ENCODE measurements at places on chromosomes 11 and 22.

DNA sequence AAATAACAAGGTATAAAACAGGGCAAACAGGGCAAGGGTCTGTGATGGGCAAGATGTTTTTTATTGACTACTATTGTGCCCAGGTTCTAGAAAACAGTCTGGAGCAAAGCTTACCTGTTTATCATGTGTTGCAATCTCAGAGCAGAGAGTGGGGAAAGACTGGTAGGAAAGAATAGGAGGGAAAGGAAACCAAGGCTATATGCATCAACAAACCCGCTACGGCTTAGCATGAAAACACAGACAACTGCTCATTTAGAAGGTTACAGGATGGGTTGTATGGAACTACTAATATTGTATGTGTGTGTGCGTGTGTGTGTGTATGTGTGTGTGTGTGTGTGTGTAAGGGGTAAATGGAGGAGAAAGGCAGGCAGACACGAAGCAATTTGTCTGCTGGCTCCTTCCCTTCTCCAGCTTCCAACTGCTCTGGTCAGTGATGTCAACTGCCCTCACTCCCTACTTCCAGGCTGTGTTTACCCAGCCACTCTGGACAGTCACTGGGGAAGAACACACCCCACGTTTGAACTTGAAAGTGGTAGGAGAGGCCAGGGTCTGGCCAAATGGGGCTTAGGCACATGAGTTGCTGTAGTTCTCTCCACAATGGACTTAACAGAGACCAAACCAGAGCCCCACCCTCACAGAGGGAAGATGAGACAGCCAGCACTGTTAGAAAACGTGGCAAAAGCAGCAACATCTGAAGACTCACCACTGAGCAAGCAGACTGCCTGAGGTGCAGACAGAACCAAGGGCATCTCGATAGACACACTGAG lies 47.0 kb downstream of the GAB2 start:
- DNase-seq, result no peak

- DNase-seq, result no peak
Observed at GRCh38 chr22:27794226-27794625, 7.3 kb downstream of the MN1 start.

GRCh38 chr11:63813563-63814382 lies 517 bp downstream of the SPINDOC start:
- DNase-seq, result no peak

DNA sequence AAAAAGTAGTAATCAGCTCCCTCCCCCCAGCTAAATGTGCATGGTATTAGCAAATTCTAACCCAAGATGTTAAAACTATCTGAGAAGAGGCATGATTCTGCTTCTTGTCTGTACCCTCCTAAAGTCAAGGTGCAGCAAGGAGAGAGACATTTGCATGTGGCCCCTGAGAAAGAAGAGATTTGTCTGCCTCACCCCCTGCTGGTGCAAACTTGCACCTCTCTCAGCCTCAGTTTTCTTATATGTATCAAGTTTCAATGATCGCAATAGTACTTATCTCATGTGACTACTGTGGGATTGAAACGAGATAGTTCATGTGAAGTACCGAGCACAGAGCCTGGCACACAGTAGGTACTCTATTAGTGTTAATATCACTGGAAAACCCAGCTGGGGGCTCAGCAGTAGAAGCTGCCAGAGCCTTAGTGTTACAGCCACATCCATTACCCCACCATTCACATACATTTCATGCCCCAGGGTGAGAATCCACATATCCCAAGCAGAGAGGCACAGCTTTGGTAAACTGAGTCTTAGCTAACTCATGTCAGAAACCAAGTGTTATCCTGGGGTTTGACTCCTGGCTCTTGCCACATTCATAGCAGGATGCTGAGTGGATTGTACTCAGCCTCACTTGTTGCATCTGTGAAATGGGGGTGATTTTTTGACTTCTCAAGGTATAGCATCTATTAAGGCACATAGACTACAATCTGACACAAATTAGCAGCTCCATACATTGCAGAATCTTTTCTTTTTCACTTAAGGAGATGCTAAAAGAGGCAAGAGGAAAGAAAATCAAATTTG lies 24.9 kb downstream of the CD44 start:
- no peak for DNase-seq

DNA sequence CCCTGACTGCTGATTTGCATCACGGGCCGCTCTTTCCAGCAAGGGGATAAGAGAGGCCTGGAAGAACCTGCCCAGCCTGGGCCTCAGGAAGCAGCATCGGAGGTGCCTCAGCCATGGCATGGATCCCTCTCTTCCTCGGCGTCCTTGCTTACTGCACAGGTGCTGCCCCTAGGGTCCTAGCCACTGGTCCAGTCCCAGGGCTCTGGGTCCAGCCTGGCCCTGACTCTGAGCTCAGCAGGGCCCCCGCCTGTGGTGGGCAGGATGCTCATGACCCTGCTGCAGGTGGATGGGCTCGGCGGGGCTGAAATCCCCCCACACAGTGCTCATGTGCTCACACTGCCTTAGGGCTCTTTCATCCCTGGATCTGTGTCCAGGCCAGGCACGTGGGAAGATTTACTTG lies 7.0 kb upstream of the IGLL5 start:
- no peak for DNase-seq

GRCh38 chr11:100949443-100949842 lies 180.2 kb downstream of the PGR start:
- DNase-seq, result no peak

- peak; percentile 69 for DNase-seq
Observed at GRCh38 chr11:57649826-57650738, at the start of gene YPEL4. Gene YPEL4, minus strand, starts transcription at chr11:57649912. Its CDS starts 2,805 bp downstream, at chr11:57647107.

DNA sequence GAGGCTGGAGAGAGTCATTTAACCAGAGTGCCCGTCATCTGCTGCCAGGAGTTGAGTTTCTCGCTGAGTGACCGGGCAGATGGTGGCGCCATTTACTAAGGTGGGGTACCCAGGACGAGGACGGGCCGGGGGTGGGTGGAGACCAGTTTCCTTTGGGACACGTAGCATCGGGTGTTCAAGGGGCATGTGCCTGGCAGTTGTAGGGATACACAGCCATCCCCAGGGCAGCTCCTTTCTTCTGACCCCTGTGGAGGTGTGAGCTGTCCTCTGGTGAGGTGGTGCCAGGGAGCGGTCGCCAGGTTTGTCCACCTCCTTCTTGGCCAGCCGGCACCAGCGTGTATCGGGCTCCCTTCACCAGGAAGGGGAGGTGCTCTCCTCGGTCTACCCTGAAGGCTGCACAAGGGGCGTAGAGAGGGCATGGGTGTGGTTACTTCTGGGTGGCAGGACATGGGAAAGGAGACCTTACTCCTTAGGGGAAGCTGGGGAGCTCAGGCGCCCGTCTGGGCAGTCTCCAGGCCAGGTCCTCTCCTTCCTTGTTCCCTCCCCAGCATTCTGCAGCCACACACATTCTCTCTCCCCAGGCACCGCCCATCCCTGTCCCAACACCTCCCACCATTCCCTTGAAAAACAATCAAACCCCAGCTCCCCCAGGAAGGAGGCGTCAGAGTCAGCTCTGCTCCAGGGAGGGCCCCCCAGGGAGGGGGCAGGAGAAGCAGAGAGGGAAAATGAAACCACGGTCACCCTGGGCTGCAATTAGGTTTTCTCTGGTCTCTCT lies 10.3 kb upstream of the MB start:
- peak; percentile 36 for DNase-seq

GRCh38 chr11:64114231-64114630 lies 51.7 kb downstream of the MACROD1 start:
- no peak for DNase-seq

DNA sequence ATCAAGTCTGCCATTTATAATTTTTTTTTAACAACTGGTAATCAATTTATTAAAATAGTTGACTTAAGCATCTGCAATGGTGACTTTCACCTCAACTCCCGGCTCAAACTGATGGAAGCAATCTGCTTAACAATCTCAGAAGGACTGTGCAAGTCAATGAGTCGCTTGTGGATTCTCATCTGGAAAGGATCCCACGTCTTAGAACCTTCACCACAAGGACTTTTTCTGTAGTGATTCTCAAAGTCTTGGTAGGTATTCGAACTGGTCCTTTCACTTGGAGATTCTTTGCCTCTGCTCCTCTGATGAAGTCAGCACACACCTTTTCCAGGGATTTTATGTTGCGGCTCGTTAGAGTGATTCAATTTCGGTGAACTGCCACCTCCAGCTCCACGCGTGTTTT lies 7.3 kb downstream of the RSF1 start:
- no peak for DNase-seq

GRCh38 chr11:45485070-45485707 lies 180.2 kb downstream of the CHST1 start:
- DNase-seq, result no peak

- DNase-seq, result no peak
Observed at GRCh38 chr22:11628651-11629511, 3899.1 kb upstream of the OR11H1 start.

DNA sequence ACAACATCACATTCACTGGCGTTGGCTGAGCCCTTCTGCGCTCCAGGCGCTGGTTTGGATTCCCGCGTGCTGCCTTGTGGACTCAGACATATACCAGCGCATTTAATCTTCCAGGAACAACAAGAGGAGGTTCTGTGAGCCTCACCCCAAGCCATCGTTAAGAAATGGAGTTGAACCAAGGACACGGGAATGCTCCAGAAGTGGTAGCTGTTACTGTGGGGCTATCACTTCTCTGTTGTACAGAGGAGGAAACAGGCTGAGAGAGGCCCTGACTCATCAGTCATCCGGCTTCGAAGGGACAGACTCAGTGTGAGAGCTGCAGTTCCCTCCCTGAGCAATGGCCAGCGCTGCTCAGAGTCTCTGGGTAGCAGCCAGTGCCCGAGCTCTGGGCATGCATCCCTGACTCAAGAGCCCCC lies 291.3 kb downstream of the TBC1D22A start:
- DNase-seq, result no peak

DNA sequence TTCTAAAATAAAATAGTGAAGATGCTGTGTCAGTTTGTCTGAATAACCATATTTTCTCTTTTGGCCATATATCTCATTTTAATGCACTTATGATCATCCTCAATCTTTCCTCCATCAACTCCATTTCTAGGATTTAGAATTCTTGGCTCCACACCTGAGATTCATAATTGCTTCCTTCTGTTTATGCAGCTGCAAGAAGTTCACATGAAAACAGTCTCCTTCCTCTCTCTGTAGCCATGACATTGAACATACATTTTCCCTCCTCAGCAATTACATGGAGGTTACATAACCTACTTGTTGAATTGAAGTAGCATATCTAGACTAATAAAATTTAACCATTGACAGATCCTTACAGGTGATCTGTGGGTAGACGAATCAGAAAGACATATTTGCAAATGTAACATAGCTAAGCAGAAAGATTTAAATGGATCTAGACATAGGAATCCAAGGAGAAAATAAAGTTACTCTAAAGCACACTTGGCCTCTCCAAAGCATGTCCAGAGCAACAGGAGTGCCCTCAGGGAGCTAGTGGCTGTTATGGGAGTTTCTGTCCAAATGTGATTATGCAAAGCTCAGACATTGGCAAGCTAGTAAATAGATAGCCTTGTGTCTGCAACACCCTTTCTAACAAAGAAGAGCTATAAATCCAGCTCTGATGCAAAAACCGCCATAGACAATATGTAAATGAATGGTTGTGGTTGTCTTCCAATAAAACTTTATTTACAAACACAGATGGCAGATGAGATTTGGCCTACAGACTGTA lies 119.9 kb upstream of the MPPED2 start:
- no peak for DNase-seq

DNA sequence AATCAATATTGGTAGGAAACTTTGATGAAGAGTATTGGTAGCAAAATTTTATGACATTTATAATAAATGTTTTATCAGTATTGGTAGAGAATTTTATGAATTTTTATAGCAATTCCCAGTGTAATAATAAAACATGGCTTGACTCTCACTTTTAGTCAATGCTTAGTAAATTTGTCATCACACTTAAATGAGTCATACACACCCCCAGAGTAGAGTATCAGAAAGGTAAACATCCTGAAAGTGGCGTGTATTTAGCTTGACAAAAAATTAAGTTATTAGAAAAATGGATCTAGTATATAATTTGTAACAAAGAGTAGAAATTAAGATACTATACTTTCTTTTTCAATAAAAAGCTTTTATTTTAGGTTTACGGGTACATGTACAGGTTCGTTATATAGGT lies 2.6 kb downstream of the MS4A3 start:
- no peak for DNase-seq

GRCh38 chr11:496834-497564 lies 10.0 kb downstream of the RNH1 start:
- DNase-seq, result no peak

DNA sequence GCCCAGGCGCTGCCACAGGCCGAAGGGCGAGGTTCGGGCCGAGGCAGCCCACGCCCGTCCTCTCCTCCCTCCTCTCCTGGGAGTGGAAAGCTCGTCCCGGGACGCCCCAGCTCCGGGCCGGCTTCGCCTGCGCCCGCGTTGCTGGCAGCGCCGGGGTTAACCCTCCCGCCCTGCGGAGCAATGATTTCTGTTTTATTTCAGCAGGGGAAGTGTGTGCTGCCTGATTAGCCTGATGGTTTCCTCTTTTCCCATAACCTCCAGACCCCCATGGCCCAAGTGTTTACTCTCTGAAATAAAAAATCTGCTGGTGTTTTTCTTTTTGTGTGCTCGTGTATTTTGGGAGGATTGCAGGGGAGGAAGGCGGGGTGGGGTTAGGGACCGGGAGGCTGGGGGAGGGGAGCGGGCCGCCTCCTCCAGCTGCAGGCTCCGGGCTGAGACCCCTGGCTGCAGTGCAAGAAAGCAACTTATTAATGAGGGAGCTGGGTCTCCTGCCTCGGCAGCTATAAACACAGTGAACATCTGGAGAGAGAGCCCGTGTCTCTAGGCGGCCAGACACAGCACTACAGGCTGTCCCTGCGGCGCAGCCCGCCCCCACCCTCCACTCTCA lies 38.6 kb downstream of the ETS1 start:
- DNase-seq, result no peak

- DNase-seq, result no peak
Observed at GRCh38 chr11:132549561-132549960, 982.7 kb downstream of the OPCML start.

GRCh38 chr11:67627812-67628624 lies 1.7 kb downstream of the NUDT8 start:
- no peak for DNase-seq

DNA sequence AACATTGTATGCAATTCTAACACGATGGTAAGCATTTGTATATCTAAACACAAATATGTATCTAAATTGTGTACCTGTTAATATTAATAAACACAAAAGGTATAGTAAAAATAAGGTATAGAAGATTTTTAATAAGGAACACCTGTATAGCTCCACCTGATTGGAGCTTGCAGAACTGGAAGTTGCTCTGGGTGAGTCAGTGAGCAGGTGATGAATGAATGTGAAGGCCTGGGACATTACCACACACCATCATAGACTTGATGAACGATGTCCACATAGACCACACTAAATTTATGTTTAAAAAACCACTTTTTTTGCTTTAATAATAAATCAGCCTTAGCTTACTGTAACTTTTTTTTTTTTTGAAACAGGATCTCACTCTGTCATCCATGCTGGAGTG lies 97.6 kb upstream of the CLMP start:
- no peak for DNase-seq

DNA sequence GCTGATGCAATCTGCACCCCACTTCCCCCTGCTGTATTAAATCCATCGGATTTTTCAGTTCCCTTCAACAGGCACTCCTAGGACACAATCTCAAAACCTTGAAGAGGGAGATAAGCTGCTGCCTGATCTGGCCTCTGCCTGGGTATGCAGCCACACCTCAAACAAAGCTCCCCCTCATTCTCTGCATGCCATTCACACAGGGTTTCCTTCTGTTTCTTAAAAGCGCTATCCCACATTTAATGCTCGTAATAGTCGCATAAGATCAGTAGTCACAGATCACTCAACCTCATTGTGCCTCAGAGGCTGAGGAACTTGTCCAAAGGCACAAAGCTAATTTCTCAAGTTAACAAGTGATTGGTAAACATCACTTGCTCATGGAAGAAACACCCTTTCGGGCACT lies 34.0 kb downstream of the UQCR10 start:
- no peak for DNase-seq

Measured in naive thymus-derived CD8-positive, alpha-beta T cell (primary cell).